Fibroblast of the aortic adventitia (primary cell): ENCODE measurements at places on chromosomes 6 and 20. TPM values are rescaled to one million over a fixed set of nuclear protein-coding genes. Genes with fewer than 3 reads are reported as not detected.

DNA sequence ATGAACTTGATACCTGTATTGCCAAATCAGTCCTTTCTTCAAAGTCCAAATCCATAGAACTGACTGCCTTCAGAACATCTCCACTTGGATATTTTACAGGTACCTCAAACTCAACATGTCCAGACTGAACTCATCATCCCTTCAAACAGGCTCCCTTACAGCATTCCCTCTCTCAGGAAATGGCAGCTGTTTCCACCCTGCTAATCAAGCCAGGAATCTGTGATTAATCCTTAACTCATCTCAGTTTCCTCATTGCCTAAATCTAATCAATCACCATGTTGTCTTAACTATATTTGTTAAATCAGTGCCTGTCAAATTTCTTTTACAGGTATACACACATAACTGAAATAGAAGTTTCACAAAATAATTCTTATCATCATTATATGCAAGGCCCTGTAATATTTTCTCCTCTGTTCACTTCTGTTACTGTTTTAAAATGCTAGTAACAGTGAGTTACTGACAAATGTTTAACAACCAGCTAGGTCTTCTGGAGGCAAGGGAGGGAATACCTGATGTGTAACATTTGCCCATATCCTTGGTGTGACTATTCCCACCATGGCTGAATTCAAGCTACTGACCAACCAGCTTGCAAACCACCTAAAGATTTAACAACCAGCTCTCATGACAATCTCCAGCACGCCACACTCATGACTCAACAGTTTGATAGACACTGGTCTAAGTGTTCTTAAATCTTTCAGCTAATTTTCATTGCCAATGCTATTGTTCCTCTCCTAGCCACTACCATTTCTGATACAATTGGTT lies 124.9 kb downstream of the ADAT2 start:
- DNase-seq, result peak; percentile 40

DNA sequence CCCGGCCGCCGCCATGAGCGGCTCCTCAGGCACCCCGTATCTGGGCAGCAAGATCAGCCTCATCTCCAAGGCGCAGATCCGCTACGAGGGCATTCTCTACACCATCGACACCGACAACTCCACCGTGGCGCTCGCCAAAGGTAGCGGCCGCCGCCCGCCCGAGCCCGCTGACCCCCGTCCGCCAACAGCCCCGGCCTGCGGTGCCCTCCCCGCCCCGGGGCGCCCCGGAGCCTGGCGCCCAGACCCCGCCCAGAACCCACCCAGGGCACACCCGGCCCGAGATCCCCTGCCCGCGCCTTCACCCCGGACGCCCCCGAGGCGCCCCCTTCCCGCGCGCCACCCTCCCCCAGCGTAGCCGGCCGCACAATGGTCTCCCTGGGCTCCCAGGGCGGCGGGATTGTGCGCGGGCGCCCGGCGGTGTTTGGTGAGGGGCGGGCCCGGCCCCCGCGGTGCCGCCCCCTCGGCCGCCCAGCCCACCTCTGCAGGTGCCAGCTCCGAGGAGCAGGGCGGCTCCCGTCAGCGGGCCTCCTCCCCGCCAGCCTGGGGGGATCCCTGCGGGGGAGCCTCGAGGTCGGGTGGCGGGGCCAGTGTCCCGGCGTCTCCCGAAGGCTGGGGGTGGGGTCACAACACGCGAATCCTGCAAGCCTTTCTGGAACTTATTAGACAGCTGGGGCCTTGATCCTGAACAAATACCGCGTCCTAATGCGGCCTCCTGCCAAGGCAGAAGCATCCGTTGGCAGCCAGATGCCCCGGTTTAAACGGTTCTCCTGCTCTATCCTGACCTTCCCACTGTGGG lies 577 bp downstream of the LSM14B start:
- peak; percentile 28 for DNase-seq

DNA sequence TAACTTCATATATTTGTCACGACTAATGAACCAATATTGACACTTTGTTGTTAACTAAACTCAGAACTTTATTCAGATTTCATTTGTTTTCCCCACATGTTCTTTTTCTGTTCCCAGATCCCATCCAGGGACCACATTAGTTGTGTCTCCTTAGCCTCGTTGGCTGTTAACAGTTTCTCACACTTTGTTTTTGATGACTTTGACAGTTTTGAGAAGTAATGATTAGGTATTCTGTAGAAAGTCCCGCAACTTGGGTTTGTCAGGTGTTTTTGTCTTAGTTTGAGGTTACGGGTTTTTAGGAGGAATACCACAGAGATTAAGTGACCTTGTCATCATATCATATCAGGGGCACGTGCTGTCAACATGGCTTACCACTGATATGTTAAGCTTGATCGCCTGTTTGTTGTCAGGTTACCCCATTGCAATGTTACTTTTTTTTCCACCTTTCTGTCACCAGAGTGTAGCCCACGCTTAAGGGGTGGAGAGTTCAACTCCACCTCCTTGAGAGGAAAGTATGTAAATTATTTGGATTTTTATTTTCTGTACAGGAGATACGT lies 32.9 kb downstream of the MAP3K4 start:
- no peak for DNase-seq

Gene GSTA2
- not detected in 2 replicates for total RNA-seq

DNA sequence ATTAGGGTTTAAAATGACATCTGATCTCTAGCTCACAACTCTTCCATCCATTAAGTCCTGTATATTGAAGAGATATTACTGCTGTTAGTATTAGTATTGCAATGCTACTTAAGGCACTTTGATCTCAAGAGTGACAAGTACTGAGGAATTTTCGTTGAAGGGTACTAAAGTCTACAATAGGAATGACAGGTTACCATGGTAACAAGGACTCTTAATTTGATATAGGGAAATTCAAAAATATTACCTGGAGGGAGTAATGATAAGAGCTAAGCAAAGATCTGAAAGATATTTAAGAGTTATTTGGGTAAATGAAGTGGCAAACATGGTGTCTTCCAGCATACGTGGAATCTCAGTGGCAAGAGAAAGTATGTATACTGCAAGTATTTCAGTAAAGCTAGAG lies 518.0 kb upstream of the SLC35B3 start:
- DNase-seq, result no peak

DNA sequence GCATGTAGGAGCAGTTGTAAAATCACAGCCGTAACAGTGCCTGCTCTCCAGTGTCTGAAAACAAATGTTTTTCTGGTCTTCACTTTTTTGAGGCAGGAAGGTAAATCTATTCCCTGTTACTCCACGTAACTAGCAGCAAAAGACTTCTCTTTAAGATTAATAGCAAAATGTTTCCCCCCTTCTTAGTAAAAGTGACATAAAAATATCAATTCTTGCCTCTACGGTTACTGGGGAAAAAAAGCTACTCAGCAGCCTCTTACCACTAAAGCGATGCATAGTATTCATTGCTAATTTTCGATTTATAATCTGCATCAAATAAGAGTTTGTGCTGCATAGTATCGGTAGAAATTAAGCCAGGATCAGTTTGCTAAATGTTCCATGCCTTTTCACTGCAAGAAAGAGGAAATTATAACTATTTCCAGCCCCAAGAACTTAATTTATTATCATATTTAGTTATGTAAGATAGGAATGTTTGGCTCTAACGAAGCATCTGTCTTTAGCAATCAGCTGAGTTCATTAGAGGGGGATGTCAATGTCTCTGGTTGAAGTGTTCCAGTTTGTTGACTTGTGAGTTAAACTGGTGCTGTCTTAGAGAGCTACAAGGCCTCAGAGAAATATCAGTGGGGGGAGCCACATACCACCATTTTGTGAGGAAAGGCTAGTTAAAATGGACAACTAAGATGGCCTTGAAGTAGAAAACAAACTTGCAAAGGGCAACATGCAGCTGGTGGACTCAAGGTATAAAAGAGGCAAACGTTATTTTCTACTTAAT lies 617 bp upstream of the TSPYL1 start:
- DNase-seq, result peak; percentile 39

- DNase-seq, result no peak
Measured at GRCh38 chr6:169763881-169764280, 12.5 kb downstream of the ERMARD start.

- DNase-seq, result no peak
Measured at GRCh38 chr6:138204792-138205384, 13.4 kb downstream of the PBOV1 start.

GRCh38 chr6:91941838-91942237 lies 1355.0 kb upstream of the MAP3K7 start:
- no peak for DNase-seq

Gene FERMT1
- 2.9 and 8.8 TPM in 2 replicates for total RNA-seq

Gene IP6K3
- total RNA-seq, result not detected in 2 replicates

DNA sequence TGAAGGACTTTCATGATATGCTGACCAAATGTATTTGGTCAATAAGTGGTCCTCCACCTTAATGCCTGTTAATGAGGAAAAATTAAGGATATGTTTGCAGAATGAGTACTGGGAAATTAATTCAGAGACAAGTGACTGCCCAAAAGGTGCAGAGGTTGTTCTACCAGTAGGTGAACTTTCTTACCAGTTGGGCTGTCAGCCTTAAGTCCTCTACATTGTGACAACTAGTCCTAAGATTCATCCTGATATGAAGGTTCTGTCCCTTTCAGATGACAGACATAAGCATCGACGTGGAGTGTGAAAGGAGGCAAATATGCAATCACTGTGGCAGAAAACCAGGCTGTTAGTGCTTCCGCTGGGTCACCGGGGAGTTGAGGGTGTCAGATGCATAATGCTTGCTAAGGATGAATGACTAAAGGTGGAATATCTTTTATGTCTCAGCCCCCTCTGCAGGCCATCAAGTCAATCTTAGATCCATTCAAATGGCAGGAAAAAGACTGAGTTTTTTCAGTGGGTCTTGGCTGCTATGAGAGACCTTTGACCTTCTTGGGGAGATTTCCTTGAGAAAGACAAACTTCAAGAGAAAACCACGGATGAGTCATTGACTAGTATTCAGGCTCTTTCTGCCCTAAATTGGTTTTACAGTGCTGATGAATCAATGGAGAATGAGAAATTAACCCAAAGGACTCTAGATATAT lies 226.0 kb downstream of the TPBG start:
- DNase-seq, result peak; percentile 68

GRCh38 chr20:25178563-25179438 lies 16.7 kb upstream of the ENTPD6 start:
- DNase-seq, result peak; percentile 96

- DNase-seq, result no peak
Measured at GRCh38 chr6:128025478-128025877, 124.6 kb upstream of the THEMIS start.

DNA sequence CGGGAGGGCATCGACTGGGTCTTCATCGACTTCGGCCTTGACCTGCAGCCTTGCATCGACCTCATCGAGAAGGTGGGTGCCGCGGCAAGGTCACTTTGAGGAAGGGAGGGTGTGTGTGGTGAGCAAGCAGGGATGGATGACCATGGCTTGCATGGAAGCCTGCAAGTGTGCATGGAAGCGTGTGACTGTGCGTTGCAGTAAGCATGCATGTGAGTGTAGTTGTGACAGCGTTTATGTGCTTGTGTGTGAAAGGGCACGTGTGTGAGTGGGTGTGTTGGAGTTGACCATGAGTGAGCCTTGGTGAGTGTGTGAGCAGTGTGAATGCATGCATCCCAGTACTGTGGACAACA lies 32.5 kb downstream of the MYH7B start:
- DNase-seq, result peak; percentile 7

DNA sequence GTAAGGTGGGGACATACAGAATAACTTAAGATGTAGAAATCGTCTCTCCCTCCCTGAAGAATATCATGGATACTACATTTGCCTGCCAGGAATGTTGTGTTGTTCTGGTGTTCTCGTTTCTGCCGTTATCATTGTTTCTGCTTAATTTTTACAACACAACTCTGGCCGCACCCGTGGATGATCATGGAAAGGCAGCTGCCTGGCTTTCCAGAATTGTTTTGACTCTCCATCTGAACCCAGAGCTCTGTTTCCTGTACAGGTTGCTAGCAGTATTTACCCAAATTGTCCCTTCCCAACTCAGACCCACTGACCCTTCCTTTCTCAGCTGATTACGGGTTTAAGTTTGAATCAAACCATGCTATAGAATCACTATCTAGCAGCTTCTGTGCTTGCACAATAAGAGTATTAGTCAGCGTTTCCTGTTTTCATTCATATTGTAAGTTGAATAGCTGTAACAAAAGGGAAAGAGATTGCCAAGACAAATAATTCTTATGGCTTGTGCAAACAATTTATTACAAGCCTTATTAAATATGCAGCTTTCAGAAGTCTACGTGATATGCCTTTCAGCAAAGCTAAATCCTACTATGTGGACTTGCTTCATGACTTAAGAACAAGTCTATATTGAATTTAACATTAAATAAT lies 139.0 kb downstream of the MTHFD1L start:
- DNase-seq, result peak; percentile 97

DNA sequence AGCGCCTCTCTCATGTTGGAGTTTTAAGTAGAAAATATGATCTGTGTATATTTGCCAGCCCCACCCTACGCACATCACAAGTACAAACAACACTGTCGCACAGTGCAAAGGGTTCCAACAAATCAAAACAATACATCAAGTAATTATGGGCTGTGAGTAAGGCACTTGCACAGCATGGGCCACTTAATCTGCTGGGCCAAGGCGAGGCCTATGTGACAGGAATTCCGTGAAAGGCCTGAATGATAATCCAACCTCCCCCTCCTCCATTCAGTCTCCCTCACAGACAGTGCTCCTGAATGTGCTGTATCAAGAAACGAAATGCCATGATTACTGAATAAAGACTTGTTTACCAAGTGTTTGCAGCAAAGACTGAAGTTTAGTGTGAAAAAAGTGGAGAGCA lies 130.1 kb upstream of the SLC2A12 start:
- no peak for DNase-seq

- no peak for DNase-seq
Measured at GRCh38 chr20:1403624-1404023, 10.8 kb upstream of the FKBP1A start.

Gene ENPP1
- total RNA-seq, result 5.6 and 7.4 TPM in 2 replicates

Gene OR2J3
- total RNA-seq, result not detected in 2 replicates

Gene TREML2
- total RNA-seq, result not detected in 2 replicates

DNA sequence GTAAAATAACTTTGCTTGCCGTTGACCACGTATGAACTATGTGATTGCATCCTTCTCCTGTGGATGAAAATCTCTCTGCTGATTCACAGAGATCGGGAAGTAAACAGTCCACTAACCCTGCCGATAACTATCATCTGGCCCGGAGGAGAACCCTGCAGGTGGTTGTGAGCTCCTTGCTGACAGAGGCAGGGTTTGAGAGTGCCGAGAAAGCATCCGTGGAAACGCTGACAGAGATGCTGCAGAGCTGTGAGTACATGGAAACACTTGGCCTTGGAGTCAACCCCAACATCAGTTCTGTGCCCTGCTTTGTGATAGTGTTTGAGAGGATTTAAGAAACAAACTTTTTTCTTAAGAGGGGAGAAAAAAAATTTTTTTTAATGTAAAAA lies 937 bp downstream of the TAF8 start:
- DNase-seq, result no peak

Gene PLN
- total RNA-seq, result 0.27 and 0.98 TPM in 2 replicates

DNA sequence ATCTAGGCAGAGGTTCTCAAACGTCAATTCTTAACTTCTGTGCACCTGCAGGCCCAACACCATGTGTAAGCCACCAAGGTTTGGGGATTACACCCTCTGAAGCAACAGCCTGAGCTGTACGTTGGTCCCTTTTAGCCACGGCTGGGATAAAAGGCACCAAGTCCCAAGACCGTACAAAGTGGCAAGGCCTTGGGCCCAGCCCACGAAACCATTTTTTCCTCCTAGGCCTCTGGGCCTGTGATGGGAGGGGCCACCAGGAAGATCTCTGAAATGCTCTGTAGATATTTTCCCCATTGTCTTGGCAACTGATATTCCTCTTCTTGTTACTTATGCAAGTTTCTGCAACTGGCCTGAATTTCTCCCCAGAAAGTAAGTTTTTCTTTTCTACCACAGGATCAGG lies 4.5 kb upstream of the FAM184A start:
- no peak for DNase-seq

Gene BIRC7
- 0.09 and 0.25 TPM in 2 replicates for total RNA-seq

GRCh38 chr6:42301986-42302385 lies 84.3 kb upstream of the MRPS10 start:
- DNase-seq, result no peak

Gene ZC2HC1B
- not detected in 2 replicates for total RNA-seq
